ENCODE measurements at places on chromosomes 12 and 14.
A peak's percentile ranks its signal among the peaks of the same experiment; 100 is the strongest.

DNA sequence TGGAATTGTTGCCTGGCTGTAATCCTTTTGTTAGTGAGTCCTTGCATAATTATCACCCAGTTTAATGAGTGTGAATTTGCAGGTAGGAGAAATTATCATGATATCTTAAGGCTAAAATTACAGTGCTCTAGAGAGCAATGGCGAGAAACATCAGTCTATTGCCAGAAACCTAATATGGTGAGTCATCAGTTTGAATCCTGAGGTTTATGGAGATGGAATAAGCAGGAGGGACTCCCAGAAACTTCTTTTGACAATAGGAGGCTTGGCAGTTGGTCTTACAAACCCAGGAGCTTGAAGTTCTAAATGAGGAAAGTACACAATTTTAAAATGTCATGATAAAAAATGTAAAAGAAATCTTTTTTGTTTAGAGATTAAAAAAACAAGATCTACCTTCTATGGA is 31.5 kb upstream of the CRADD start:
- no peaks in the 10 kb centered on the region for H3K27me3 ChIP-seq
- H3K27ac ChIP-seq = no peak overlapping the region
- no peaks in the 10 kb centered on the region for H3K4me1 ChIP-seq
- no peak for DNase-seq

DNA sequence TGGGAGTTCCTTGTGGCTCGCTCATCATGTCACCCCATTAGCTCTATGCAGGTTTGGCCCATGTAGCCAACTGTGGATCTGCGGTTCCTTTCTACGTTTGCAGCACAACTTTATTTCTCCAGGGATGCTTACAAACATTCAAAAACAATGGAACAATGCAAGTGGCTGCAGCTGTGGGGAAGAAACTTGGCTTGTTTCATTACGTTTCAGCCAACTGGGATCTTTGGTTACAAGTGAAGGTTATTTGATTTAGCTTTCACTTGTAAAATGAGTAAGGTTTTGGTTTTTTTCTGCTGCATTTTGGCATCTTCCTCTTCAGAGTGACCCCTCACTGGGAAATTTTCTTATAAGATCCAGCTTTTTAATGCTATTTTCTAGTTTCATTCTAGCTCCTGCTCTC is 105.9 kb downstream of the PLXNC1 start:
- H3K4me3 ChIP-seq = no peak overlapping the region
- H3K27me3 ChIP-seq = no peaks in the 10 kb centered on the region
- no peak for DNase-seq
- H3K4me1 ChIP-seq = peaks cover 1% of the 10 kb centered on the region
- H3K36me3 ChIP-seq = peaks cover 6% of the 10 kb centered on the region
- no peak overlapping the region for H3K27ac ChIP-seq

DNA sequence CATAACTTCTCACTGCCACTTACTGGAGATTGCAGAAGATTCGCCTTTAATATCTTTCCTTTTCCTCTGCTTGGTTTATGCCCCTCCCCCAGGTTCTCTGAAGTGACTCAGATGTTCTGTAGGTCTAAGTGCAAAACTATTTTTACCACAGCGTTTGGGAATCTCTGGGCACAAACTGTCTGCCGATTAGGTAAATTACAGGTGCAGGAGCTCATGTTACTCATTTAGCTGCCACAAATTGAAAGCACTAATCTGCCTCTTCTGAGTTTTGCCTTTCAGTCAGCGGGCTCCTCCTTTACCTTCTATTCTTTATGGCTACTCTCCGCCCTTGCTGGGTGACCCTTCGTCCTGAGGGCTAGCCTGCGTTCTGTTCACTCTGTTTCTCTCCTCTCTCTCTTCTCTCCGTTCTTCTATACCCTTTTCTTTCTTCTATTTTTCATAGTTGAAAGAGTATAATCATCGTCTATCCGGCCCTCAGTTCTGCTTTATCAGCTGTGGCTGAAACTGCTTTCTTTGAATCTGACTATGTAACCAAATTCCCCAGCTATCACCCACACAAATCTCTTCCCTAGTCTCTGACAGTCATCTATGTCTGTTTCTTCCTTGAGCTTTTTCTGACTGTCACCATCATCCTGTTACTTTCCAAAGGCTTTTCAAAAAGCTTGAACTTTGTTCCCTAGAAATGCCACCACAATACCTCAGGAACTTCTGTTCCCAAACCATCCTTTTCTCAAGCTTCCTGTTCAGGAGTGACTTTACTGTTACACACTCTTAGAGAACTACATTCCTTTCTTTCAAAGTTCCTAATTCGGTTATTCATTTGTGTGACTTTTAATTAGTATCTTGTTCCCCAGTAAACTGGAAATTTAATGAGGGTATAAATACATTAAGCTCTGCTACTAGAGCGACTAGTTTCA is 4.3 kb upstream of the MYF6 start:
- no peak overlapping the region for H3K27ac ChIP-seq
- no peaks in the 10 kb centered on the region for H3K4me1 ChIP-seq
- H3K27me3 ChIP-seq = peaks cover 21% of the 10 kb centered on the region

GRCh38 chr12:110906985-110907384 is 13.4 kb downstream of the MYL2 start:
- DNase-seq = no peak
- H3K27me3 ChIP-seq = no peaks in the 10 kb centered on the region
- no peaks in the 10 kb centered on the region for H3K4me1 ChIP-seq
- H3K36me3 ChIP-seq = no peaks in the 10 kb centered on the region
- H3K27ac ChIP-seq = no peak overlapping the region
- H3K4me3 ChIP-seq = no peak overlapping the region

DNA sequence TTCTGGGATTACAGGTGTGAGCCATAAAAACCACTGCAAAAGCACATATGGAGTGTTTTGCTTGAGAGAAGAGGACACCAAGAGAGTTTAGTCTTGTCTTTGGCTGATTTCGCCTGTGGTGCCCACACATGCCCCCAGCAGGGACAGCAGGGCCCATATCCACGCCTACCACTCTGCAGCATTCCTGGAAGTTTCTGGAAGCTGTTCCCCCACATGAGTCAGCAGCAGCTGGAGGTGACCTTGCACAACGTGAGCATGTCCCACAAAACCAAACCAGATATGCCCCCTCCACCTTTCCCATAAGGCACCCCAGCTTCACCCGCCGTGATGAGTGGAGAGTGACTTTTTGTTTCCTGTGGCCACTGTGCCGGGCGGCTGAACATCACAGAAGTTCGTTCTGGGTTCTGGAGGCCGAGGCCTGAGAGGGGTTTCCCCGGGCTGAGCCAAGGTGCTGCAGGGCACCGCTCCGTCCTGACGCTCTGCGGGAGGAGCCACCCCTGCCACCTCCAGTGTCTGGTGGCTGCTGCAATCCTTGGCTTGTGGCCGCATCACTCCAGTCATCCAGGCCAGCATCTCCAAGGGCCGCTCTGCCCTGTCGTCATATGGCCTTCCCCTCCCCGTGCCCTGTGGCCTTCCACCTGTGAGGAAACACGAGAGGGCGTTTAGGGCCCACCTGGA is 4.7 kb downstream of the ASPG start:
- no peaks in the 10 kb centered on the region for H3K36me3 ChIP-seq
- DNase-seq = no peak
- H3K4me3 ChIP-seq = no peak overlapping the region
- no peak overlapping the region for H3K27ac ChIP-seq

GRCh38 chr12:130179191-130179590 is 16.9 kb downstream of the FZD10 start:
- peaks cover 51% of the 10 kb centered on the region for H3K27me3 ChIP-seq
- H3K4me1 ChIP-seq = no peaks in the 10 kb centered on the region
- no peaks in the 10 kb centered on the region for H3K36me3 ChIP-seq
- DNase-seq = no peak
- H3K4me3 ChIP-seq = no peak overlapping the region
- H3K27ac ChIP-seq = no peak overlapping the region

GRCh38 chr14:70640938-70641547 is 673 bp upstream of the TTC9 start:
- peak overlapping the region; percentile 79 for H3K4me3 ChIP-seq
- DNase-seq = peak; percentile 59
- H3K4me1 ChIP-seq = peaks cover 40% of the 10 kb centered on the region
- H3K36me3 ChIP-seq = peaks cover 7% of the 10 kb centered on the region

- peaks cover 14% of the 10 kb centered on the region for H3K4me1 ChIP-seq
- H3K27me3 ChIP-seq = peaks cover 24% of the 10 kb centered on the region
- DNase-seq = no peak
- peaks cover 2% of the 10 kb centered on the region for H3K36me3 ChIP-seq
Observed at GRCh38 chr14:54683882-54684794, 117.2 kb downstream of the SAMD4A start.

DNA sequence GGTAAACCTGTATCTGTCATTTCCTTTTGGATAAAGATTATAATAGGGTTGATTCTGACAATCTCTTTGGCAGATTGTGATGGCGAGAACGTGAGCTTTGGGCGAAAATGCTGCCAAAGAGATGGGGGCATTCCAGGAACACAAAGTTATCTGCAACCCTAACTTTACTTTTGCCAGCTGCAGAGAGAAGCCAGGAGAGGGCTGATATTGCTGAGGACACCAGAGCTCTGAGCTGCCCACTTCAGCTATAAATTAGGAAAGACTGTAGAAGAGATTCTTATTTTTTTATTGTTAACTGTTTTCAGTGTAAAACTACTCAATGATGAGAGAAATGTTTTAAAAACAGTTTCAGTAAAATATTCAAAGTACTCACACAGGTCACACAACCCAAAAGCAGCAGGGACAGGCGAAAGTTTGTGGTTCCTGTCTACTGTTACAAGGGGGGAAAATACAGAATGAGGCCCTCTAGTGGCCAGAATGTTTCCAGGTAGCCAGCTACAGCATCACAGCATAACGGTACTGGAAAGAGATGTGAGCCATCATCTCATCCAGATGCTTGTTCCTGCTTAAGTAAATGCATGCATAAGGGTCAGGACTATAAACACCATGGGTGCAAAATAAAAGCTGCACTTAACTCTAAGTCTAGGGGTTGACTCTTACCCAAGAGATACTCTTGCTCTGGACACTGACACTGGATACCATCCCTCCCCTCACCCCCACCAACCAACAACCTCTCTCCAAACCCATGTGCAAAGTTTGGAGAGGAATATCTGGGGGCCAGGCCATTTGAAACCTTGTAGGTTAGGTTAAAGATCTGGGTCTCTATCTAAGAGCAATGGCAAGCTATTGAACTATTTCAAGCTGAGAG is 498.4 kb downstream of the RMST start:
- no peak overlapping the region for H3K27ac ChIP-seq
- H3K27me3 ChIP-seq = no peaks in the 10 kb centered on the region
- H3K4me3 ChIP-seq = no peak overlapping the region

GRCh38 chr12:128820723-128821432 is 2.9 kb downstream of the SLC15A4 start:
- DNase-seq = no peak
- H3K4me1 ChIP-seq = peaks cover 45% of the 10 kb centered on the region
- no peaks in the 10 kb centered on the region for H3K27me3 ChIP-seq
- H3K36me3 ChIP-seq = peaks cover 42% of the 10 kb centered on the region
- peak overlapping the region; percentile 32 for H3K27ac ChIP-seq

GRCh38 chr14:91614187-91614586 is 104.1 kb upstream of the PPP4R3A start:
- H3K27me3 ChIP-seq = no peaks in the 10 kb centered on the region
- peaks cover 3% of the 10 kb centered on the region for H3K4me1 ChIP-seq
- H3K4me3 ChIP-seq = no peak overlapping the region
- H3K36me3 ChIP-seq = no peaks in the 10 kb centered on the region

GRCh38 chr12:68579254-68579653 is 31.4 kb upstream of the RAP1B start:
- peaks cover 46% of the 10 kb centered on the region for H3K4me1 ChIP-seq
- peak overlapping the region; percentile 80 for H3K27ac ChIP-seq
- DNase-seq = no peak
- H3K36me3 ChIP-seq = no peaks in the 10 kb centered on the region
- H3K27me3 ChIP-seq = no peaks in the 10 kb centered on the region

- no peaks in the 10 kb centered on the region for H3K36me3 ChIP-seq
- H3K4me1 ChIP-seq = no peaks in the 10 kb centered on the region
- DNase-seq = no peak
- no peak overlapping the region for H3K27ac ChIP-seq
- peaks cover 6% of the 10 kb centered on the region for H3K27me3 ChIP-seq
Observed at GRCh38 chr14:36423430-36423829, 96.6 kb downstream of the NKX2-1 start.

GRCh38 chr12:52514471-52515318 is 5.5 kb downstream of the KRT5 start:
- no peak overlapping the region for H3K4me3 ChIP-seq
- DNase-seq = no peak
- no peak overlapping the region for H3K27ac ChIP-seq
- H3K27me3 ChIP-seq = peaks cover 15% of the 10 kb centered on the region

DNA sequence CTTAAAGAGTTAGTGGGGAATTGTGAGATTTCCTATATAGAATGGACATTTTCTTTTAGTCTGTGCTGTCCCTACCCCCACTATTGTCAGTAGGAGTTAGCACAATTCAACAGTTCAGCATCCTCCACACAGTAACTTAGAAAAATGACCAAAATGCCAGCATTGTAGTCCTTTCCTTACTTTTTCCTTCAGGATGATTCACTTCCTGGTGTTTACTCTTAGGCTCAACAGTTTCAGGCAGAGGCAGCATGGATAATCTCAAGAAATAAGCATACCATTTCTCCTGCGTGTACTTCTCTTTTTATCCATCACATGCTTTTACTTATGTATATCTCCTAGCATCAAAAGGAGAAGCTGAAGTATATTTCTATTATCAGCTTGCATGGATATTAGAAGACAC is 683.4 kb downstream of the SLC16A7 start:
- DNase-seq = no peak
- H3K4me1 ChIP-seq = no peaks in the 10 kb centered on the region
- H3K36me3 ChIP-seq = no peaks in the 10 kb centered on the region
- H3K27me3 ChIP-seq = no peaks in the 10 kb centered on the region
- no peak overlapping the region for H3K27ac ChIP-seq

DNA sequence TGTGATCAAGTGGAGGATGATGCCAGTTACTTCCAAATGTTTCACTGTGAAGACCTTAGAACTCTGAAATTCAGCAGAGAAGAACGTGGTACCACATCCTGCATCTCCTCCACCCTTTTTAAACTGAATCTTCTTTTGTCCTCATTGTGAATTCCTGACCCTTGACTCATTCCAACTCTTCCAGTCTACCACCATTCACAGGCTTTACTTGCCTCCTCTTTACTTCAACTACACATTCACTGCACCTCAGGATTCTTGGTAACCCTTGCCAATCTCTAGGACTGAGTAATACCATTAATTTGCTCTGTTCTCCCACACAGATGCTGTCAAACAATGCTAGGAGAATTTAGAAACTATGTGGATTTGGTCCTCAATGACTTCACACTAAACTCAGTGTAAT is 37.3 kb downstream of the PPP1R12A start:
- H3K4me1 ChIP-seq = peaks cover 54% of the 10 kb centered on the region
- no peak for DNase-seq
- no peaks in the 10 kb centered on the region for H3K27me3 ChIP-seq
- H3K27ac ChIP-seq = no peak overlapping the region

DNA sequence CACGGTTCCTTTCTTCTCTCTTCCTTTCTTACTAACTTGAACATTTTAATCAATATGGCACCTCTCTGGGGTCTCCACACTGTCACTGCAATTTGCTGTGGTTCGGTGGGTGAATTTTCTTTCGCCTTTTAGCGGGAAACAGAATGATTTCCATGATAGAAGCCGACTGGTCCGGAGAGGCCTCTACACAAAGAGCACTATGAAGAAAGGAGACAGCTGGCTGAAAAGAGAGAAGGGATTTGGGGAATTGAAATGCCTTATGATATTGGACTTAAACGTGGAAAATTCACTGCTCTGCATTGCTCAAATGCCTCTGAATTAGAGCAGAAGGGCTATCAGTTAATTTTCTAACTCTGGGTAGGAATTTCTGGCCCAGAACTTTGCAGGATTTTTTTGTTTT is 55.9 kb downstream of the KCNA5 start:
- H3K27ac ChIP-seq = peak overlapping the region; percentile 19
- H3K27me3 ChIP-seq = peaks cover 18% of the 10 kb centered on the region
- H3K36me3 ChIP-seq = no peaks in the 10 kb centered on the region

GRCh38 chr12:91722072-91722471 is 423.6 kb downstream of the BTG1 start:
- H3K4me1 ChIP-seq = peaks cover 8% of the 10 kb centered on the region
- DNase-seq = peak; percentile 30
- no peaks in the 10 kb centered on the region for H3K27me3 ChIP-seq
- H3K4me3 ChIP-seq = no peak overlapping the region

All from activated naive CD8-positive, alpha-beta T cell treated with anti-CD3 and anti-CD28 coated beads for 36 hours (primary cell).